ENCODE measurements at places on chromosomes 13 and 19.

DNA sequence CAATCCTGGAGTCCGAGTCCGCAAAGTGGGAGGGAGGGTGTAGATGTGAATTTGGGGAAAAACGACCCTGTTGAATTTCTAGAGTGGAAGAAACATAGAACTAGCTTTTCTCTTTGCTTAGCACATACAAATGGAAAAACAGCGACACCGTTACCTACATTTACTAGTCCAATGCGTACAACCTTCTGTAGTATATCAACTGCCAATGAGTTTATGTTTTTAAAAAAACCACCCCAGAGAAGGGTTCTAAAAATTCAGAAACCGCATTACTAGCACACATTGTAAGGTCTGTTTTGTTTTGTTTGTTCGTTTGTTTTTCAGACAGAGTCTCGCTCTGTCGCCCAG lies 332 bp upstream of the SUPT20H start:
- no peak for DNase-seq

- no peak for DNase-seq
These were observed 25.4 kb downstream of the RAB20 start for GRCh38 chr13:110536006-110536693.

DNA sequence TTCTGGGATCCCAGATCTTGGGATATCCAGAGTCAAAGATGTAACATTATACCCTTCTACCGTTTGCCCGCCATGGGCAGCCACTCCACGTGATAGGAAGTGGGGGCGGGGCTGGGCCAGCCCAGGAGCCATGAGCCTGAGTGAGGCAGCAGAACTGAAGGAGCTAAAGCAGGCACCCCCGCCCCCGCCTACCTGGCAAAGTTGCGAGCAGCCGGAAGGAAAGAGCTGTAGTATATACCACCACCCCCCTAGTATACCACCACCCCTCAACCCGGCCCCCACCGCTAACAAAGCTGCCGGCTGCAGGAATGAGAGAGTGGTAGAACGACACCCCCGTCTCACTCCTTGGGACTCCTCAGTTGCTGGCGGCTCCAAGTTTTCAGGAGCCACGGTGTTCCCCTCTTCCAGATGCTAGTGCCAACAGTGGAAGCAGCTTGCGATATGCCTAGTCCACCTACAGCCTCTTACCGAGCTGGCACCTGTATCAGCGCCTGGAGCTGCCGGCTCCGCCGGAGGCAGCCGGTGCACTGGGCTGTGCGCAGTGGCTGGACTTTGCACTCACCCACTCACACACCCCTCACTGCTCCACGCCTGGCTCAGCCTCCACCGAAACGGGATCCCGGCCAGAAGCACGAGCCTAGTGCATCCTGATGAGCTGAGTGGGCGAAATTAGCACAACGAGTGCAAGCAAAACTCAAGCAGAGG lies 230.7 kb upstream of the PRR20A start:
- no peak for DNase-seq

DNA sequence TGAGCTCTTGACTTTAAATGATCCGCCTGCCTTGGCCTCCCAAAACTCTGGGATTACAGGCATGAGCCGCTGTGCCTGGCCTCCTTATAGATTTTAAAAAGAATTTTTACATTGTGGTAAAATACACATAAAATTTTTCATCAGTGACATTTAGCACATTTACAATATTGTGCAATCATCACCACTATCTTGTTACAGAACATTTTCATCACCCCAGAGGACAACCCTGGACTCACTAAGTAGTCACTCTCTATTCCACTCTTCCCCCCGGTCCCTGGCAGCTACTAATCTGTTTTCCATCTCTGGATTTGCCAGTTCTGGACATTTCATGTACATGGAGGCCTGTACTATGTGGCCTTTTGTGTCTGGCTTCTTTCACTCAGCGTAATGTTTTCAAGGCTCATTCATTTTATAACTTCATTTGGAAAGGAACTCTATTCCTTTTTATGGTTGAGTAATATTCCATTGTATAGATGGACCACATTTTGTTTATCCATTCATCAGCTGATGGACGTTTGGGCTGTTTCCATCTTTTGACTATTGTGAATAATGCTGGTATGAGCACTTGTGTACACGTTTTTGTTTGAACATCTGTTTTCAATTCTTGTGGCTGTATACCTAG lies 19.9 kb downstream of the MEGF8 start:
- DNase-seq, result no peak

DNA sequence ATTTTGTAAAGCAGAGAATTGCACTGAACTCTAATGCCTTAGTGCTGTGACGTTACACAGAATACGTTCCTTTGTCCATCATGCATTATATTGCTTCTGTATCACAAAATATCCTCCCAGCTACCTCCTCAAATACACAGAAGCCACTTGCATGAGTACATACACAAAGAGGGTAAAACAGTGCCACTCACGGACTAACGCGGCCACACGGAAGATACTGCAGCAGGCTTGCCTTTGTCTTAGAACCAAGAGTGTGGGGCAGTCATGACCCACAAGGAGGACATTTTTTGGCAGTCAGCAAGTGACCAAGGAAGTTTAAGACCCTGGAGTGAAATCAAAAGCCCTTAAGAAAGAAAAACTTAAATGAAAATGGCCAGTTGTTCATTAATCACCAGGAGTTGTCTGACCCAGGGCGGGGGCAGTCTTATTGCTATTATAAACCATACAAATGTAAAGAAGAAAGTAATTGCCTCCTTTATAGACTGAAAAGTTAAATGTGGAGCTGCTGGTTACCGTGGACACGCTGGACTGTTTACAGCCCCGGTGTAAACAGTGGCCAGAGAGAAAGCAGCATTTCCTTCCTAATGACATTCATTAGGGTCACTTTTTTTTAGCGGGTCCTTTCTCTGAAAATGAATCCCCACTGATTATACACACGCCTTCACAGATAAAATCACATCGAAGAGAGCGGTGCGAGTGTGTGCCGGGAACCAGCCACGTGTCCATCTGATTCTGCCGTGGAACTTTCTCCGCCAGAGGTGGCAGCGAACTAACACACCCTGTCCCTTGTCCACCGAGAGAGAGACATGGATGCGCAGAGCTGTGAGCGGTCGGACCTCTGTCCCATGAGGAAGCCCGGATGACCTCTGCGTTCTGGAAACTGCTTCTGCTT lies 66.8 kb downstream of the SOX1 start:
- no peak for DNase-seq

- no peak for DNase-seq
These were observed 23.8 kb downstream of the FAM124A start for GRCh38 chr13:51246025-51246417.

GRCh38 chr13:25046985-25047511 lies 48.9 kb upstream of the PABPC3 start:
- DNase-seq, result peak; percentile 6

DNA sequence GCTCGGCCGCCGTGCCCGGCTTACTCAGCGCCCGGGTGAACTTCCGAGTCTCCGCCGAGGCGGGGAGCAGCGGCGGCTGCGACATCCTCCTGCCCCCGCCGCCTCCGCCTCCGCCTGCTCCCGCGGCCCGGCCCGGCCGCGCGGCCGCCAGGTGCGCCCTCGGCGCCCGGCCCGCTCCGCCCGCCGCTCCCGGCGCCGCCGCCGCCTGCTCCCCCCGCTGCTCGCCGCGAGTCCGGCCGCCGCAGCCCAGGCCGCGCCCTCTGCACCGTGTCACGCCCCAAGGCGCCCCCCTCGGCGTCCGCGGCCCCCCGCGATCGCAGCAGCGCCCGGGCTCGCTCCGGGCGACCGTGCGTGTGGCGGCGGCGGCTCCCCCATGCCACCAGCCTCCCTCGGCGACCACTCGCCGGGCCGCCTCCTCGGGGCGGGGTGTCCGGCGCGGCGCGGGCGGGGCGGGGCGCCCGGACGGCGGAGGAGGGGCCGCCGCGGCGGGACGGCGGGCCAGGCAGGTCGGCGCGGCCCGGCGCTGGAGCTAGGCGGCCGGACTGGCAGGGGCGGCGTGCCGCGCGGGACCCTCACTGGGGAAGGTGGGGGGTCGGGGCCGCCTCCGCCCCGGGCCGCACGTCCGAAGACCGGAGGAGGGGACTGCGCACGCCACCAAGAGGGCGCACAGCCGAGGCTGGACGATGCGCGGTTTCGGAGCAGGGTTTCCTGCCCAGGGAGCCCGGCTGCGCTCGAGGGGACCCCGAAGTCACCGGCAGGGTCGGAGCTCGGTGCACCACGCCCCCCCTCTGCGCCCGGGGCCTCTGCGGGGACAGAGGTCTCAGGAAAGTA lies 108.6 kb upstream of the DOCK9 start:
- DNase-seq, result no peak

DNA sequence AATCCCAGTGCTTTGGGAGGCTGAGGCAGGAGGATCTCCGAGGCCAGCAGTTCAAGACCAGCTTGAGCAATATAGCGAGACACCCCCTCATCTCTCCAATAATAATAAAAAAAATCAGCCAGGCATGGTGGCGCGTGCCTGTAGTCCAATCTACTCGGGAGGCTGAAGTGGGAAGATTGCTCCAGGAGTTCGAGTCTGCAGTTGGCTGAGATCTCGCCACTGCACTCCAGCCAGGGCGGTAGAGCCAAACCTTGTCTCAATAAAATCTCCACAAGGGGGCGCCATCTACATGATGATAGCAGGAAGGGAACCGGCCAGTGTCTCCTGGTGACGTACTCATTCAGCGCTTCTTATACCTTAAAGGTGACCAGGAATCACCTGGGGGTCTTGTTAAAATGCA lies 13.6 kb upstream of the C5AR1 start:
- DNase-seq, result no peak

DNA sequence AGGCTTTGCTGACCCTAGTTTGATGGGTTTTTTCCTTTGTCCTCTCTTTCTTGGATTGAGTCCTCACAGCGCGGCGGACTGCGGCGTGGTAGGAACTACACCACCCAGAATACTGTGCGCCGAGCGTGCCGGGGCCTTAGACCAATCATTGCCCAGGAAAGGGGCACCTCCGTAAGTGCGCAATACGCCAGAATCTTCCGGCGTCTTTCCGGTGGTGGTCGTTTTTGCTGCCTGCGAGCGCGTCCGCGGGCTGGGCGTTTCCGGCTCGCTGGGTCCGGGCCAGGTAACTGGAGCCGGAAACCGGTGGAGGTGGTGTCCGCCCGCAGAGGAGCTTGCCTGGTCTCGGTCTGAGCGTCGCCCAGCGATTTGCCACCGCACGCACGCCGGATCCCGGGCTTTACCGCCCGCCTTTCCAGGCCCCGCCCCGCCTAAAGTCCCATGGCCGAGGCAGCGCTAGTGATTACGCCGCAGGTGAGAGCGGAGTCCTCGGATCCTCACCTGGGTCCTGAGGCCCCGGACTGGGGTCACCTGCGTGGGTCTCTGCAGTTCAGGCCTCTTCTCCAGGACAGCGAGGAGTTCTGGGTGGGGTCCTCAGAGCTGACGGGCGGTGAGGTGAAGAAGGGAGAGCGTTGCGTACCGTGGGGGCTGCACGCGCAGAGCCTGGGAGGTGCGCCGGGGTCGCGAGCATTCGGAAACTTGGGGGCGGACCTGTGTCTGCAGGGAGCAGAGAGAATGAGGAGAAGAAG lies at the start of gene ZNF549:
Gene ZNF549 (plus strand): TSS at position 221 of the 746 bp plus-strand sequence. CDS start 218 bp downstream, at position 439.
- DNase-seq, result peak; percentile 54

- DNase-seq, result no peak
These were observed 151.2 kb downstream of the DIAPH3 start for GRCh38 chr13:60012488-60012887.

DNA sequence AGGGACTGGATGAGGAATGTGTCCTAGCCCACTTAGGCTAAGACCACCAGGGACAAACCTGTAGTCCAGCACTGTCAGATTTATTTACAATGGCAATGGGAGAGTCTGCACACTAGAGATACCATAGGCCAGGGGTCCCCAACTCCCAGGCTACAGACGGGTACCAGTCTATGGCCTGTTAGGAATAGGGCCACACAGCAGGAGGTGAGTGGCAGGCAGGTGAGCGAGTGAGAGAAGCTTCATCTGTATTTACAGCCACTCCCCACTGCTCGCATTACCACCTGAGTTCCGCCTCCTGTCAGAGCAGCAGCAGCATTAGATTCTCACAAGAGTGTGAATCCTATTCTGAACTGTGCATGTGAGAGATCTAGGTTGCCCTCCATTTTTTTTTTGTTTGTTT lies 2.4 kb downstream of the THAP8 start:
- DNase-seq, result no peak

GRCh38 chr13:77329911-77330584 lies 3.2 kb upstream of the MYCBP2 start:
- no peak for DNase-seq

DNA sequence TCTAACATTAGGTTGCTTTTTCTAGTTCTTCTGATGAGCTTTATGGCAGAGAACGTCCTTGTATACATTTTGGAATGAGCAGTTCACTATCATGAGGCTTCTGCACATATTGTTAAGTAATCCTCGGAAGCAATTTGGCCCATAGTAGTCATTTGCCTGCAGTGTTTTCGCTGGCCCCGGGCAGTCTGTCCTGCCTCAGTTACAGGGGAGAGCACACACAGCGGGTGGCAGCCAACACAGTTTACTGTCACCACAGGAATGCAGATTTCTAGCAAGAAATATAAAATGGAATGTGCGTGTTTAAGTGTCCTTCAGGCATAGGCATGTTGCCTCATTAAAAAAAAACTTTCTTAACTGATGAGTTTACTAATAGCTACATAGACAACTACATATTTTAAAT lies 71.5 kb upstream of the GJB6 start:
- no peak for DNase-seq

DNA sequence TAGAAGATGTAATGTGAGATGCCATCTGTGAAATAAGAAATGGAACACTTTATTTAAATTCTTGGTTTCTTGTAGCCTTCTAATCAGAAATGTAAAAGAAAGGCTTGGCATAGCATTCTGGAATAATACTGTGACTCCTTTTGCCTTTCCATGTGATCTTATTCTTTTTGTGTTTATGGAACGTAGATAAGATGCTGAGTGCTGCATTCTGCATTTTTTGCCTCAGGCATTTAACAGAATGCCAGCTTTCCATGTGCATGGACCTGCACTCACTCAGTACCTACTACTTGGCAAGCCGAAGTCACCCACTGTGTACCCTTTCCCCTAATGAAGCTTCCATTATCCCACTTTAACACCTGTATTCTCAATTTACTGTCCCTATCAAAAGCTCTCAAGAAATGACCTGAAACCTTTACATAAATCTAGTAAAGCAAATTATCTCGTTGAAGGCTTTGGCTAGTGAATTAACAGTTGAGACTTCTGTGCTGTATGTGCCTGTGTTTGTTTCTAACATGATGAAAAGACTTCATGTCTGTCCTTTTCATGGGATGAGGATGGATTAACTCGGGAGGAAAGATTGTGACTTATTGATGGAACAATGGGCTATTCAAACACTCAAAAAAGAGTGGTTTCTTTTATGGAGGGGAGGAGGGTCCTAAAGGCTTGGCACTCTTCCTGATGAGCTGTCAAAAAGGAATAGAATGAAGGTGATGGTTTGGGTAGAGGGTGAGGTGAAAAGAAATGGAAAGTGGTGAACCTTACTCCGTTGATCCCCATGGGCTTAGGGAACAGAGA lies 44.7 kb upstream of the FRY start:
- DNase-seq, result no peak

- no peak for DNase-seq
These were observed 92.1 kb downstream of the AKAP11 start for GRCh38 chr13:42363941-42364612.

Data from HS-5 (cell line).